ENCODE measurements at places on chromosomes 1 and 21.

GRCh38 chr1:84430546-84430945 lies 32.3 kb downstream of the DNASE2B start:
- no peak for DNase-seq

DNA sequence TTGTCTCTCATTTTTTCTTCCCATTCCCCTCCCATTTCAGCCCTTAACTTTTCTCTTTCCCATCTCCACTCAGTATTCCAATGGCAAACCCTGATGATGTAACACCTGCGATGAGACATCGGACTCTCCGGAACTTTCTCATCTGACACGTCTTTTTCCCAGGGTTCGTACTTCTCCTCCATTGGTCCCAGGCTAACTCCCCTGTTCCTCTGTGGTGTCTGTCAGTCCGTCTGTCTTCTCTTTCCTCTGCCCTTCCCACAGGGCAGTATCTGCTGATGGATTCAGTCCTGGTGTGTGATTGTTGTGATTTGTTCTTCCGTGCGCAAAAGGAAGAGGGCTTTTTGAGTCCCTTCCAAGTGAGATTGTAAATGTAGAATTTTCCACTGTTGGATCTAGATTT lies 27.7 kb downstream of the VANGL2 start:
- DNase-seq, result no peak

- DNase-seq, result peak; percentile 4
Observed at GRCh38 chr1:209989525-209989924, 51.5 kb downstream of the SYT14 start.

DNA sequence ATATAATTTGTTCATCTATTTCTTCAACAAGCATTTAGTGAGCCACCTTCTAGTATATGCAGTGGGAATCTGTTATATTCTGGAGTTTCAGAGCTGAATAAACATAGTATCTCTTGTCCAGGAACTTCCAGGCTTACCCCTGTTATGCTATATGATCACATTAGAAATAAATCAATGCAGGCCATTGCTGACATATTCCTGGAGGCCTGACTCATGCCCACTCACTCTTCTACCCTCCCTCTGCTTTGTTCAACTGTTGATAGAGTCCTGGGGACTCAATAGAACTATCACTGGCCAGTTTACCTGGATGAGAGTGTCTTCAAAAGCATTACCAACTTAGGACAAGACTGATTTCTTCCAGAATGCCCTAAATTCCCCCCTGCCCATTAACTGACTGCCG lies 29.3 kb upstream of the SRSF10 start:
- DNase-seq, result no peak

DNA sequence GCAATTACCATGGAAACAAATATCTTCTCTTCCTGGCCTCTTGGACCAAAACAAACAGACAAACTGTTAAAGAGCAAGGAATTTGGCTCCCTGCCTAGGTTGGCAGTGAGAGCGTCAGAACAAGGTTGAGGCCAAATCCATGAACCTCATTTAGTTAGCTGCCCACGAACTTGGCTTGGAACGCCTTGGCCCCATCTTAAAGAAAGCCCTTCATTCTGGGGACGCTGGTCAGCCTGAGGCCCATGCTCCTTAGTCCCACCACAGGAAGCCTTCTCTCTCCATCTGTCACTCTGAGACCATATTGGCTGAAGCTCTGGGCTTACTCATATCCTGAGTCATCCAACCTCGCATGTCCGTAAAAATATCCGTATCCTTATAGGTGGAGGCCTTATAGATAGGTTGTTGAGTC lies 62.4 kb upstream of the DIRAS3 start:
- DNase-seq, result peak; percentile 81

- no peak for DNase-seq
Observed at GRCh38 chr21:32197896-32198295, 81.0 kb downstream of the MIS18A start.

GRCh38 chr1:16077406-16078245 lies 4.2 kb upstream of the FAM131C start:
- DNase-seq, result no peak

DNA sequence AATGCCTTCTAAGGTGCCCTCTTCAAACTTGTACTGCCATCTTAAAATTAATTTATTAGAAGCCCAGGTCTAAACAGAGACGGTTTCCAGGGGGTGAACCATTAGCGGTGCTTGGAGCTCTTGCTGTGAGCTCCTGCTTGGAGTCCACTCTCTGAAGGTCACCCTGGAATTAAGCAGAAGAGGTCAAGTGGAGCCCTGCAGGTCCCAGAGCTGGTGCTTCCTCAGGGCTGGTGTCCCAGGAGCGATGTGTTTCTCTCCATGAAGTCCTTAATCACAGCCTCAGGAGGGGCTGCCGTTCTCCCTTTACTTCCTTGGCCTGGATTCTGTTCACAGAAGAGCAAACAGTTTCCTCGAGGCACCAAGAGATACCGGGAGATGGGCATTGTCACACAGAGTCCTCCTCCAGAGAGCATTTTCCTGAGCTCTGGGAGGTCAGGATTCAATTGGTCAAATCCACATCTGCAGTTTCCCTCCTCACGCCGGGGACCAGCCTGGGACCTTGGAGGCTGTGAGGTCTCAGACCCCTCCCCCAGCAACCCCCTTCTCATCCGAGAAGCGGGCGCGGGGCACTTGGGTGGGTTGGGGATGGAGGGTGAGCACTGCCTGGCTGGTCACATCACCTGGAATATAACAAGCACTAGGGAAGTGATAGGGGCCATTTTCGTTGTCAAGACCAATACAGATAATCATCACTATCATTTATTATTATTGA lies 310.4 kb downstream of the AJAP1 start:
- DNase-seq, result no peak

DNA sequence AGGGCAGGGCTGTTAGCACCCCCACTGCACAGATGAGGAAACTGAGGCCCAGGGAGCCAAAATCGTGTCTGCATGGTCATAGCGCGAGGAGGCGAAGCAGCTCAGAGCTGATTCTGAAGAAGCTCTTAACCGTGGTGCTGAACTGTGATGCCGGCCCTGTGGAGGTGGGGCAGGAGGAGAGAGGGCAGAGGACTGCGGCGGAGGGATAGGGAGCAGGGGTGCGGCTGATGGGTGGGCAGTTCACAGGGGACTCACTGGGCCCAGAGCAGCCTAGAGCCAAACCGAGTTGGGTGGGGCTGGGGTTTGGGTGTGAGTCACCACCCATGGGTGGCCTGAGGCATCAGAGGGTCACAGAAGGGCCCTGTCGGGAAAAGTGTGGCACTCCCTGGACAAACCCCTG lies 74.7 kb downstream of the RAP1GAP start:
- no peak for DNase-seq

GRCh38 chr1:53734650-53735211 lies 4.2 kb downstream of the GLIS1 start:
- peak; percentile 80 for DNase-seq

- no peak for DNase-seq
Observed at GRCh38 chr1:64030411-64030810, 173.0 kb upstream of the UBE2U start.

DNA sequence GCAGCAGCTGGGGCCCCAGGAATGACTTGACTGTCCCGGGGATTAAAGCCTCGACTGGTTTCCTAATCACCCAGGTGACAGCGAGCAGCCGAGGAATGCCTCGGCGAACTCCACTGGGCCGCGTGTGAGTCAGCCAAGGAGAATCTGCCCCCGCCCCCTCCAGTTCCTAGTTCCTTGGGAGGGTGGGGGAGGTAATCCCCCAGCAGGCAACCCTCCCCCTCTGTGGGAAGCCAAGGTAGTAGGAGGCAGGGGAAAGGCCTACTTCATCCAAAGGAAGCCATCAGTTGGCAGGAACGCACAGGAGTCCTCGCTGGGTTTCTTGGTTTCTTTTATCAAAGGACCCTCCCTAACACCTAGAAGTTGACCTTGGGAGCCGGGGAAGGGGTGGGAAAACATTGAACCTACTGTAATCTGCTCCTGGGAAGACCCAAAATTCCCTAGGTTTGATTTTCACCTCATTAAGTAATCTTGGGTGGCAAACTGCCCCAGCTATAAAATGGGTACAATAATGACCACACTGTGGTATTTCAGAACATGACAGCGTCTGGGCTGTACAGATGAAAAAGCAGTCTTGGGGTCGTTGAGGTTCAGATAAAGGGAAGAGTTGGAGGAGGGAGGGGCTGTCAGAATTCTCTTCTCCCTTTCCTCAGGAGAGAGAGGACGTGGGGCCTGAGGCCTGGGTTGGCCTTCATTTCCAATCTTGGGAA lies 1.4 kb downstream of the TENT5B start:
- peak; percentile 49 for DNase-seq

- DNase-seq, result no peak
Observed at GRCh38 chr1:186476264-186477040, 15.5 kb upstream of the PDC start.

GRCh38 chr1:44619261-44619900 lies 54.9 kb downstream of the TMEM53 start:
- peak; percentile 89 for DNase-seq

- no peak for DNase-seq
Observed at GRCh38 chr1:161076410-161076809, 6.7 kb upstream of the ARHGAP30 start.

GRCh38 chr1:65393347-65393746 lies 27.1 kb upstream of the LEPR start:
- peak; percentile 22 for DNase-seq

- DNase-seq, result no peak
Observed at GRCh38 chr1:4724695-4725250, 70.4 kb downstream of the AJAP1 start.

DNA sequence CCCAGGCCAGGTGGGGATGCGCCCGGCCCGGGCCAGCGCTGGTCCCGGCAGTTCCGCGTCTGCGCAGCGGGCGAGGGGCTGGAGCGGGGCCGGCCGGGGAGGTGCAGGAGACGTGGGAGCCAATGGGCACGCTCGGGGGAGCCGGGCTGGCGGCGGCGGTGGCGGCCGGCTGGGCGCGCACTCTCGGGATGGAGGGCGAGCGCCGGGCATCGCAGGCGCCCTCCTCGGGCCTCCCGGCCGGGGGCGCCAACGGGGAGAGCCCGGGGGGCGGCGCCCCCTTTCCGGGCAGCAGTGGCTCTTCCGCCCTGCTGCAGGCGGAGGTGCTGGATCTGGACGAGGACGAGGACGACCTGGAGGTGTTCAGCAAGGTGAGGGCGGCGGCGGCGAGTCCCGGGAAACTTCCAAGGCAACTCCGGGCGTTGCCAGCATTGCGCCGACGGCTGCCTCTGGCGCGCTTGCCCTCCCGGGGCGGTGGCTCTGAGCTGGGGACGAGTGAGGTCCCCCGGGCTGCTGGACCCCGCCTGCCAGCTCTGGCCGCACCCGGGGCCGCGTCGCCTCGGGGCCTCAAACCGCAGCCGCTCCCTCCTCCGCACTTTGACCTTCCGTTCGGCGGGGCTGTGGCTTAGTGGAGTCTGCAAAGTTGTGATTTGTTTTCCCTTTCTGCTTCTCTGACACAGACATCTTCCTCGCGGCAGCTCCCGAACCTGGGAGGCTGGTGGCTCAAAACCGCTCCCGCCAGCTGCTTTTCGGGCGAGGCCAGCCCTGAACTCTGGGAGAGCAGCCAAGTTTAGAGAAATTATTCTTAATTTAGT lies at the start of gene SNX7:
TSS of gene SNX7 (plus strand) at position 178 of the 812 bp plus-strand sequence. CDS start at position 189, 11 bp downstream.
- peak; percentile 84 for DNase-seq

DNA sequence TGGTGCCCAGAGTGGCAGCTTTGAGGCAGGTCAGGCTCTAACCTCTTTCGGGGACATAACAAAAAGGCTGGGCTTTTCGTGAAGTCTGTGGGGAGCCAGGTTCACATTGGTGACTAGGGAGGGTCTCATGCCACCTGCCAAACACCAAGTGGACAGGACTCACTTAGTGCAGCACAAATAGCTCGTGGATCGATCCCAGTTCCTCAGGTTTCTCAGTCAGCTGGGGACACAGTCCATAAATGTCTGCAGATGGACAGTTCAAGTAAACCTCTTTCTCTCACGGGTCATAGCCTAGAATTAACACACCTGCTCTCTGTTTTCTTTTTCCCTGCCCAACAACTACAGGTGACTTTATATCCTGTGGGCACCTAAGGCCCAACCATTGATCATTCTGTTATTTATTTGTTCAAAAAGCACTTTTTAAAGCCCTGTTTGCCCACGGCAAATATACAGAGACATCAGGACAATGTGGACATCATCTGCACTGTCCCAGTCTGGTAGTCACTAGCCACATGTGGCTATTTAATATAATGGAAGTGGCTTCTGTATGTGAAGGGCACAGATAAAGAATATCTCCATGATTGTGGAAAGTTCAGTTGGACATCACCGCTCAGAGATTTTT lies 53.5 kb downstream of the CAPN2 start:
- DNase-seq, result no peak

DNA sequence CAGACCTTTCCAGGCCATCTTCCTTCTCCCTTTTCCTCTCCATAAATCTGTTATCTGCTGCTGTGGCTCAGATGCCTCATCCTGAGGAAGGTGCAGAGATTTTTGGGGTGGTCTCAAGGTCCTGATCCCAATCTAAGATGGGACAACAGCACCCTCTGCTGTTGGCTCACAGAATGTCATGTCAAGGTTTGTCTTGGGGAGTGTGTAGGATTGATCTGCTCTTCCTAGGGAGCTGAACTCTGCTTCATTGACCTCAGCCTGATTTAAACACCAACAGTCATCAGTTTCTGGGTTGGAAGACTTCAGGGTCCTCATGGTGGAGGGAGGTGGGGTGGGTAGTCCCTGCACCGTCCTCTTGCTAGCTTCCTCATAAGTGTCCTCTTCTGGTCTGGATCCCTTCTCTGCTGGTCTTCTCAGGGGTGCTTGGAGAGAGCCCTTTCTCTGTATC lies 62.8 kb upstream of the LAX1 start:
- peak; percentile 16 for DNase-seq

- DNase-seq, result no peak
Observed at GRCh38 chr1:160460214-160460642, 59.9 kb downstream of the VANGL2 start.

- no peak for DNase-seq
Observed at GRCh38 chr1:149848340-149849110, 50.8 kb upstream of the BOLA1 start.

GRCh38 chr1:12475530-12475934 lies 142.5 kb downstream of the DHRS3 start:
- no peak for DNase-seq
